ENCODE measurements at places on chromosomes 3 and 15.

- DNase-seq, result no peak
Measured at GRCh38 chr3:37540786-37541185, 320.9 kb upstream of the CTDSPL start.

DNA sequence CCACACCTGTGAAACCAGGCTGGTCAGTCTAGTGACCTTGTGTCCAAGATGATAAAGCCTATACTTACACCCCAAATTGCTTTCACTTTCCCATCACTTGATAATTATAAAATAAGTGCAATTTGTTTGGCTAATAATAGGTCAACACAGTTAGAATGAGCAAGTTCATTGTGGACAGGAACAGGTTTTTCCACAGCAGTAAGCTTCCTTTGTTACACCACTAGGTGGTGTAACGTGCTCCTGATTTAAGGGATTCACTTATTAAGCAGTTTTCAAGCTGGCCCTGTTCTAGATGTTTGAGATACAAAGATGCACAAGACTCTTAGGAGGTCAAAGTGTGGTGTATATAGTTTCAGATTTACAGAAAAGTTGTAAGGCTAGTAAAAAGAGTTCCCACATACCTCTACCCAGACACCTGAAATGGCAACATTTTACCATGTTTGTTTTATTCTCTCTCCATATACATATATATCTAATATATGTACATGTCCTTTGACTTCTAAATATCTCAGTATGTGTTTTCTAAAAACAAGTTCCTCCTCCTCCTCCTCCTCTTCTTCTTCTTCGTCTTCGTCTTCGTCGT, 6.8 kb upstream of the MFSD1 start:
- no peak for DNase-seq

GRCh38 chr3:146577662-146578061, 27.5 kb downstream of the PLSCR5 start:
- peak; percentile 13 for DNase-seq

DNA sequence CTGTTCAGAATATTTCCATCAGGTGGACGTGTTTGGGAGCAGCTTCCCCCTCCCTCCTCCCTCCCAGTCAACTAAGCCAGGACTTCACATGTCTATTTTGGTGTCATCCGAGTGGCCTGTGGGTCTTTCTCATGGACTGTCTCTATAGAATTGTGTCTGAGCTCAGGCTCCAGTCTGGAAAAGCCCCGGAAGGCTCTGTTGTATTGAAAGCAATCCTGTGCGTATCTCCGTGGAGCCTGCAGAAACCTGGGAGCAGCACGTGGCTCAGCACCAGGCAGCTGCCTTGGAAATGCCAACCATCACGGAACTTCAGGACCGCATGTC, 25.2 kb downstream of the COLQ start:
- no peak for DNase-seq

DNA sequence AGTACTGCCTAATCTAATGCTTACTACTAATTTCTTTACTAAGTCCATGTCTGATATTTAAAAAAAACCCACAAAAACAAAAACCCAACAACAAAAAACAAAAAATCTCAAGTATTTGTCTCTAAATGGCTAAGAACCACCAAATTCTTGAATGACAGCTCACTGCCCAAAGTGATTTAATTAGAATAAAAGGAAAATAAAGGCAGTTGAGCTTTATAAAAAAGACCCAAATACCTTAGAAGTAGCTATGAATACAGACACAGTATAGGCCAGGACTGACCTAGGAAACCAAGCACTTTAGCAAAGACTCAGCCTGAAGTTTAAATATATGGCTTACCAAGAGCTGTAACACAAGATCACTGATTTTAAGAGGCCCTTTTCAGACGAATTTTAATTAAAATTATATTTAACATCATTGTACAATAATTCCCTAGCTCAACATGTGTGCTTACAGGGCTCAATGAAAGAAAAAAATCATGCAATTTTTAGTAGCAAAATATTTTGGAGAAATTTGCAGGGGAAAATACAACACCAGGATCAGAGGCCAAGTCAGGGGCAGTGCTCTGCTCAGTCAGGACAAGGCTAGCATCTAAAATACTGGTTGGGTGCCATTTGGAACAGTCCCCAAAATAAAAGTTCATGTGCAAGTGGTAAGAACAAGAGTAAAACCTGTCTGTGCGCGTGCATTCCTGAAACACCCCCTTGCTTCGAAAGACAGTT, 24.8 kb downstream of the UQCC5 start:
- no peak for DNase-seq

GRCh38 chr15:37032091-37032775, 68.1 kb downstream of the MEIS2 start:
- DNase-seq, result no peak

GRCh38 chr3:9192248-9193025, 57.0 kb downstream of the SRGAP3 start:
- no peak for DNase-seq

Data from fibroblast of skin of left biceps (primary cell).